ENCODE measurements at places on chromosomes 13 and 19.
A peak's percentile ranks its signal among the peaks of the same experiment; 100 is the strongest.

GRCh38 chr19:45613926-45614725, 12.1 kb upstream of the GPR4 start:
- no peak overlapping the region for H3K27ac ChIP-seq
- DNase-seq = no peak
- no peaks in the 10 kb centered on the region for H3K27me3 ChIP-seq
- H3K4me1 ChIP-seq = 0 out of 2 replicates have a peak, but pooled peaks cover 8% of the 10 kb centered on the region
- no peak overlapping the region for H3K4me3 ChIP-seq
- peaks cover 2% of the 10 kb centered on the region for H3K36me3 ChIP-seq

DNA sequence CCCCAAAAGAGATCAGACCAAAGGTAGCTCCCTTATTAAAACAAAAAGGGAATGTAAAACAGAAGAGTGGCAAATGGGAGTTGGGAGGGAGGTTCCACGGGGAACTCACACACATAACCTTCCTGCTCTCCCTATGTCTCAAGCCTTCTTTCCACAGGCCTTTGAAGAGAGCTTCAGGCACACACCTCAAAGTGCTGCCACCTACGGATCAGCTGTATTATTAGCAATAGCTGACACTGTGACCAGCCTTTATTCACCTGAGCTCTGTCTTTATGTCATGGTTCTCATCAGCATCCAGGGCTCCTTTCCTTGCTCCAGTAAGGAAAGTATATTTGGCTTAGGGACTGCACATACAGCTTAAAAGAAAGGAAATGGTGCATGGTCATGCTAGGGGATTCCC, 11.3 kb downstream of the ZNF571 start:
- no peaks in the 10 kb centered on the region for H3K27me3 ChIP-seq

GRCh38 chr13:48156466-48156865, 61.6 kb upstream of the MED4 start:
- no peaks in the 10 kb centered on the region for H3K36me3 ChIP-seq
- no peak overlapping the region for H3K27ac ChIP-seq
- H3K4me3 ChIP-seq = no peak overlapping the region
- H3K4me1 ChIP-seq = peaks cover 41% of the 10 kb centered on the region

DNA sequence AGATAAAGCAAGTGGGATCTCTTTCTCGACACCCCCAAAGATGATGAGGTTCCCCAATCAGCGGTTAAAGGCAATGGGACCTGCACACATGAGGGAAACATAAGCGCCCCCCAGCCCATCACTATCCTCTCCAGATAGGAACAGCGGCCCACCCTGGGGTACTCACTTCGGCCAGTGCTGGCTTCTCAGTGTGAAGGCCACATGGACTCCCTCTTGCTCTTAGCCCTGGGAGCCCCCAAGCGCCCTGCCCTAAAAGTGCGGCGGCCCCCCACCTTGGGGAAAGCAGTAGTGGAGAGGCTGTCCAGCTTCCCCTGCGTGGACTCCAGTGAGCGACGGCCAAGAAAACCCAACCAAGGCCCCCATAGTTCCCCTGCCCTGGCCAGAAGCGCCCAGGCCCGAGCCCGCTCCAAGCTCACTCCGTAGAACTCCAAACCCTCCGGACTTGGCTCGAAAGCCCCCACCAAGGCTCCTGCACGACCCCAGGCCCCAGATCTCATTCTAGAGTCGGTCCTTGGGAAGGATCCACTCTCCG, 1.0 kb downstream of the CACNA1A start:
- H3K27ac ChIP-seq = no peak overlapping the region
- H3K36me3 ChIP-seq = no peaks in the 10 kb centered on the region
- H3K27me3 ChIP-seq = peaks cover 3% of the 10 kb centered on the region
- no peak overlapping the region for H3K4me3 ChIP-seq
- no peak for DNase-seq
- no peaks in the 10 kb centered on the region for H3K4me1 ChIP-seq

- no peak overlapping the region for H3K4me3 ChIP-seq
- DNase-seq = no peak
- no peaks in the 10 kb centered on the region for H3K27me3 ChIP-seq
- H3K4me1 ChIP-seq = peaks cover 17% of the 10 kb centered on the region
- no peaks in the 10 kb centered on the region for H3K36me3 ChIP-seq
Observed at GRCh38 chr19:11580116-11580515, 2.7 kb upstream of the ACP5 start.

GRCh38 chr13:29571876-29572570, 23.5 kb downstream of the SLC7A1 start:
- peaks cover 84% of the 10 kb centered on the region for H3K4me1 ChIP-seq
- H3K36me3 ChIP-seq = no peaks in the 10 kb centered on the region
- peak overlapping the region; percentile 62 for H3K27ac ChIP-seq

GRCh38 chr13:59962343-59962742, 201.4 kb downstream of the DIAPH3 start:
- no peaks in the 10 kb centered on the region for H3K4me1 ChIP-seq
- no peak for DNase-seq
- H3K27me3 ChIP-seq = no peaks in the 10 kb centered on the region
- H3K4me3 ChIP-seq = no peak overlapping the region
- H3K27ac ChIP-seq = no peak overlapping the region

GRCh38 chr19:48469289-48469881, at the start of gene CYTH2:
TSS of gene CYTH2 (plus strand) at chr19:48469369. CDS start at chr19:48469508, 139 bp downstream.
- DNase-seq = peak; percentile 53
- H3K4me3 ChIP-seq = peak within 1 kb of the TSS; percentile 76
- peaks cover 14% of the 10 kb centered on the region for H3K36me3 ChIP-seq
- H3K4me1 ChIP-seq = peaks cover 17% of the 10 kb centered on the region
- H3K27me3 ChIP-seq = no peaks in the 10 kb centered on the region
- H3K27ac ChIP-seq = peak within 1 kb of the TSS; percentile 91

GRCh38 chr19:39677961-39678889, 22.5 kb downstream of the LGALS16 start:
- peaks cover 26% of the 10 kb centered on the region for H3K4me1 ChIP-seq
- peak; percentile 71 for DNase-seq
- no peak overlapping the region for H3K4me3 ChIP-seq
- no peaks in the 10 kb centered on the region for H3K36me3 ChIP-seq

GRCh38 chr19:50384685-50385535, 763 bp downstream of the POLD1 start:
- no peak for DNase-seq
- peak overlapping the region; percentile 72 for H3K4me3 ChIP-seq
- H3K27me3 ChIP-seq = no peaks in the 10 kb centered on the region
- H3K27ac ChIP-seq = peak overlapping the region; percentile 87
- peaks cover 9% of the 10 kb centered on the region for H3K36me3 ChIP-seq

DNA sequence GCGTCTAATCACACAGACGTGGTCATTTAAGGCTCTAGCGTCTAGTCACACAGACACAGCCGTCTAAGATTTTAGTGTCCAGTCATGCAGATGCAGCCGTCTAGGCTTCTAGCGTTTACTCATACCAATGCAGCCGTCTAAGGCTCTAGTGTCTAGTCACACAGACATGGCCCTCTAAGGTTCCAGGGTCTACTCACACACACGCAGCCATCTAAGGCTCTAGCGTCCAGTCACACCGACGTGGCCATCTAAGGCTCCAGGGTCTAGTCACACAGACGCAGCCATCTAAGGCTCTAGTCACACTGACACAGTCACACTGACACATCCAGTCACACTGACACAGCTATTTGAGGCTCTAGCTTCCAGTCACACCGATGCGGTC, 55.7 kb downstream of the KLF2 start:
- no peaks in the 10 kb centered on the region for H3K27me3 ChIP-seq
- DNase-seq = no peak
- peaks cover 58% of the 10 kb centered on the region for H3K36me3 ChIP-seq
- H3K4me3 ChIP-seq = no peak overlapping the region
- no peaks in the 10 kb centered on the region for H3K4me1 ChIP-seq

GRCh38 chr13:25114220-25114619, 18.3 kb downstream of the PABPC3 start:
- H3K27me3 ChIP-seq = no peaks in the 10 kb centered on the region
- peak; percentile 62 for DNase-seq
- no peak overlapping the region for H3K4me3 ChIP-seq
- H3K36me3 ChIP-seq = no peaks in the 10 kb centered on the region
- no peaks in the 10 kb centered on the region for H3K4me1 ChIP-seq
- no peak overlapping the region for H3K27ac ChIP-seq

GRCh38 chr19:34269968-34270621, 15.7 kb downstream of the GARRE1 start:
- no peak overlapping the region for H3K4me3 ChIP-seq
- H3K27ac ChIP-seq = peak overlapping the region; percentile 33

DNA sequence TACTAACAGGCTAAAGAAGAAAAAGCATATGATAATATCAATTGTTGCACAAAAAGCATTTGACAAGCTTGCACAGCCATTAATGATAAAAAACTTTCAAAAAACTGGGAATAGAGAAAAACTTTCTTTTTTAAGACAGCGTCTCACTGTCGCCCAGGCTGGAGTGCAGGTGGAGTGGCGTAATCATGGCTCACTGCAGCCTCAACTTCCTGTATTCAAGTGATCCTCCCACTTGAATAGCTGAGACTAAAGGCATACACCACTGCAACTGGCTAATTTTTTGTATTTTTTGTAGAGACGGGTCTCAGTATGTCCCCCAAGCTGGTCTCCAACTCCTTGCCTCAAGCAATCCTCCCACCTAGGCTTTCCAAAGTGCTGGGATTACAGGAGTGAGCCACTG, 382.8 kb downstream of the TSHZ3 start:
- DNase-seq = no peak
- H3K27ac ChIP-seq = no peak overlapping the region
- no peaks in the 10 kb centered on the region for H3K4me1 ChIP-seq
- H3K36me3 ChIP-seq = no peaks in the 10 kb centered on the region
- no peak overlapping the region for H3K4me3 ChIP-seq
- H3K27me3 ChIP-seq = no peaks in the 10 kb centered on the region

- H3K4me3 ChIP-seq = no peak overlapping the region
- 0 out of 3 replicates have a peak, but pooled peaks cover 3% of the 10 kb centered on the region for H3K27me3 ChIP-seq
- no peak for DNase-seq
- H3K27ac ChIP-seq = no peak overlapping the region
Observed at GRCh38 chr13:30906411-30907051, 460 bp downstream of the MEDAG start.

- H3K4me1 ChIP-seq = 0 out of 2 replicates have a peak, but pooled peaks cover 7% of the 10 kb centered on the region
- peak; percentile 5 for DNase-seq
- H3K27me3 ChIP-seq = no peaks in the 10 kb centered on the region
Observed at GRCh38 chr13:34347784-34348573, 530.0 kb downstream of the RFC3 start.

- H3K27me3 ChIP-seq = no peaks in the 10 kb centered on the region
- H3K36me3 ChIP-seq = peaks cover 52% of the 10 kb centered on the region
- H3K4me1 ChIP-seq = peaks cover 12% of the 10 kb centered on the region
- DNase-seq = no peak
- H3K27ac ChIP-seq = no peak overlapping the region
Observed at GRCh38 chr13:75296641-75297040, 185.3 kb downstream of the TBC1D4 start.

GRCh38 chr13:71524613-71525304, 342.2 kb downstream of the DACH1 start:
- no peak overlapping the region for H3K4me3 ChIP-seq
- H3K4me1 ChIP-seq = no peaks in the 10 kb centered on the region
- no peaks in the 10 kb centered on the region for H3K36me3 ChIP-seq
- H3K27ac ChIP-seq = no peak overlapping the region
- no peak for DNase-seq

- H3K27me3 ChIP-seq = peaks cover 75% of the 10 kb centered on the region
- H3K27ac ChIP-seq = no peak overlapping the region
- peaks cover 18% of the 10 kb centered on the region for H3K4me1 ChIP-seq
- H3K36me3 ChIP-seq = no peaks in the 10 kb centered on the region
Observed at GRCh38 chr19:30227012-30227621, 145.1 kb upstream of the ZNF536 start.

GRCh38 chr13:21537105-21537504, 66.9 kb downstream of the MICU2 start:
- peaks cover 17% of the 10 kb centered on the region for H3K36me3 ChIP-seq
- H3K4me1 ChIP-seq = peaks cover 16% of the 10 kb centered on the region
- H3K4me3 ChIP-seq = no peak overlapping the region
- DNase-seq = no peak
- H3K27me3 ChIP-seq = no peaks in the 10 kb centered on the region

GRCh38 chr19:47058621-47059022, 10.2 kb upstream of the TMEM160 start:
- no peaks in the 10 kb centered on the region for H3K27me3 ChIP-seq
- peak overlapping the region; percentile 51 for H3K4me3 ChIP-seq
- H3K4me1 ChIP-seq = peaks cover 40% of the 10 kb centered on the region
- H3K36me3 ChIP-seq = no peaks in the 10 kb centered on the region
- H3K27ac ChIP-seq = peak overlapping the region; percentile 61

GRCh38 chr19:35788205-35788960, 13.0 kb downstream of the ARHGAP33 start:
- DNase-seq = no peak
- H3K36me3 ChIP-seq = no peaks in the 10 kb centered on the region
- H3K4me1 ChIP-seq = peaks cover 45% of the 10 kb centered on the region
- no peak overlapping the region for H3K27ac ChIP-seq

DNA sequence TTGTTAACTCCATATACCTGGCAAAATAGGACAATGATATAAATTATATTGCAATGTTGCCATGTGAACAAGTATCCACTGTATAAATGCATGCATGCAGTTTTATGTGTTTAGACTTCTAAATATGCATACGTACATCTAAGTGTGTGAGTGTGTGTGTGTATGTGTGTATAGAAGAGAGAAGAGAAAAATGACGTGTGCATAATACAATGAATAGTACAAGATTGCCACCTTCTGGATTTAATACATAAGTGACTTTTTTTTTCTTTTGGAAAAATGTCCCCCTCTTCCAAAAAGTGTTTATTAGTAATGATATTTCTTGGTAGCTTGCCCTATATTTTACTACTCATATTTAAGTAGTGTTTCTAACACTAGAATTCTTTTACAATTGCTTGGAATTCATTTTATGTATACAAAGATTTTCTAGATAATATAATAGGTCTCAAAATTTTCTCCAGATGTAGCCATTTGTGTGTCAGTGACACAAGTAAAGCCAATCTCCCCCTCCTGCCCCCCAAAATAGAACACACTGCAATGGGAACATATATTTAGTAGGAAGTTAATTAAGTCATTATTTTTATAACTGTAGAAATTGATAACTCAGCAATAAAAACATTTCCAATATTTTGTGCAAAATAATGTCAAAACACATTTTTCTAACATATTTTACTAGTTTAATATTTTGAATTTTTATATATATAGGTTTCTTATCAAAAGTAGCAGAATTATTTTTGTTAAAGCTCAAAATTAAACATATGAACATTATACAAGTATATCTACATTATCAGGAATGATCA, 783.3 kb upstream of the ATXN8OS start:
- no peaks in the 10 kb centered on the region for H3K36me3 ChIP-seq
- peak; percentile 3 for DNase-seq
- no peaks in the 10 kb centered on the region for H3K4me1 ChIP-seq
- no peak overlapping the region for H3K27ac ChIP-seq

- no peaks in the 10 kb centered on the region for H3K36me3 ChIP-seq
- H3K27me3 ChIP-seq = no peaks in the 10 kb centered on the region
- DNase-seq = no peak
- H3K27ac ChIP-seq = no peak overlapping the region
Observed at GRCh38 chr19:2552859-2553258, 76.9 kb downstream of the GADD45B start.

- H3K4me3 ChIP-seq = no peak overlapping the region
- DNase-seq = no peak
- no peaks in the 10 kb centered on the region for H3K27me3 ChIP-seq
Observed at GRCh38 chr13:49516467-49516866, 20.7 kb downstream of the PHF11 start.
